GM19239 (cell line): ENCODE measurements at places on chromosomes 1 and 21.

- DNase-seq: no peak
Measured at GRCh38 chr1:73500154-73500553, 697.8 kb downstream of the LRRIQ3 start.

DNA sequence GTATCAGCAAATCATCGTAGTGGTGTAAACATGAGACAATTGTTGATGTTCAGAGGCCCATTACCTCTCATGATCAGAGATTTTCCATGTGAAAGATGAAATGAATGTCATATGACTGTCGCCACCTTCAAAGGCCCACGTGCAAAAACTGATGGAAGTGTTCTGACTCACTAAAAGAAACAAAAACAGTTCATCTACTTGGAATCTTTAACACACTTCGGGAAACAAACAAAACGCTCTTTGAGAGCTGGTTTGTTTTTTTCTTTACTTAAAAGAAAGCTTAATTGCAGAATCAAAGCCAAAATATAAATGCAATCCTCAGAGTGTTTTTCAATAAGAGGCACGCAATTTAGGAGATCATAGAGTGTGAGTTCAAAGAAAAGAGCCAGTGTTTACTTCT, 100.8 kb downstream of the PLPPR4 start:
- no peak for DNase-seq

DNA sequence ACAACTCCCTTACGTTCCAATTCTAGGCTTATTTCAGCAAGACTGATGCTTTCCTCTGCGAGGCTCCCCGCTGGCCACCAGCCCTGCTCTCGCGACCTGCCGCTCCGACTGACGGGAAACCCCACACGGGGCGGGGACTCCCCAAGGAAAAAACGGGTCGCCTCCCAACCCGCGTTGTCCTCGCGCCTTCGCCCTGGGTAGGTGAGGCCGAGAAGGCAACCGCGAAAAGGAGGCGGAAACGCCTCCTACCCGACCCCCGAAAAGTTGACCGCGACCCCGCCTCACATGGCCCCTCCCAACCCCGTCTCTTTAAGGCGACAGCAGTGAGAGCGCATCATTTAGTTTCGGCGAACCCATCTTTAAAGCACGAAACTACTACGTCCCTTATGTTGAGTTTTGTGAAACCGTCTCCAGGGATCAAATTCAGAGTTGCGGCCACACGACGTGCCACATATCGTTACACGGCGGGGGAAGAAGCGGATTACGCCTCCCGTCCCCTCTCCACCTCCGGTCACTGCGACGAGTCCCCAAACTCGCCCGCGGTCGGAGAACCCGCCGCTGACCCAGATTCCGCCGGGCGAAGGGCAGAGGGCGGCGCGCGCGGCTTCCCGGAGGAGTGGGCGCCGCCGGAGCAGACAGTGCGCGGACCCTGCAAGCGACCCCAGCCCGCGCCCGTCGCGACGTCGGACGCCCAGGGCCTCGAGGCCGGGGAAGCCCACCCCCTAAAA, 1.2 kb downstream of the ANP32E start:
- DNase-seq: peak; percentile 45

GRCh38 chr1:230279583-230279945, 146.6 kb downstream of the PGBD5 start:
- DNase-seq: no peak

GRCh38 chr1:109931189-109931731, 20.6 kb downstream of the CSF1 start:
- DNase-seq: no peak

DNA sequence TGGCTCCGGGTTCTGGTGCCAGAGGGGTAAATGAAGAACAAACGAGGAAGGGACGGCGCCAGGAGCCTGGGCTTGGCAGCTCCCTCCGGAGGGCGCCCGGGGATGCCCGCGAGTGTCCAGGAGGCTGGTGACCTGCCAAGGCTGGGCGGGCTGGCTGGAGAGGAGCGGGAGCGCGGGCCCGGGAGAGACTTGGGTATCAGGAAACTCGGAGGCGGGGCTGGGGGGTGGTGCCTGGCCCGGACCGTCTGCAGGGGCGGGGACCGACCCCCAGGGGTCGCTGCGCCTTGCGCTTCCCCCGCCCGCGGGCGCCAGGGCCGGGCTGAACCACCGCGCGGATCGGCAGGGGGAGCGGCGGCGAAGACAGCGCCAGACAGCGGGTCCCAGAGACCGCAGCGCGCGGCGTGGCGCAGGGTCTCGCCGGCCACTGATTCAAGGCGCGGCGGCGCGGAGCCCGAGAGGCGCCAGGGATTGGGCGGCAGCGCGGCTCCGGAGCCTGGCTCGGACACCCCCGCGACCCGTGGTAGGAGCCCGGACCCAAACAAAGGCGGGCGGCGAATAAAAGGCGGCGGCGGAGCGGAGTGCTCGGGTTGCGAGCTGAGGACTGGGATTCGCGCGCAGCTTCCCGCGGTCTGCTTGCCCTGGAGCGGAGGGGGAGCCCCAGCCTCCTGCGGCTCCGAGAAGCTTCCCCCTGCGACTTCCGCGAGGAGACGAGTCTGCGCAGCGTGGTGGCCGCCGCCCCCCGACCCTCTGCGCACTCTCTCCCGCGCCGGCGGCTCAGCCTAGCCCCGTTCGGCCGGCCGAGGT, at the start of gene DISP3:
TSS of gene DISP3 (plus strand) at position 585 of the 804 bp plus-strand sequence. CDS start 21,838 bp downstream, outside the sequence.
- DNase-seq: peak; percentile 92

DNA sequence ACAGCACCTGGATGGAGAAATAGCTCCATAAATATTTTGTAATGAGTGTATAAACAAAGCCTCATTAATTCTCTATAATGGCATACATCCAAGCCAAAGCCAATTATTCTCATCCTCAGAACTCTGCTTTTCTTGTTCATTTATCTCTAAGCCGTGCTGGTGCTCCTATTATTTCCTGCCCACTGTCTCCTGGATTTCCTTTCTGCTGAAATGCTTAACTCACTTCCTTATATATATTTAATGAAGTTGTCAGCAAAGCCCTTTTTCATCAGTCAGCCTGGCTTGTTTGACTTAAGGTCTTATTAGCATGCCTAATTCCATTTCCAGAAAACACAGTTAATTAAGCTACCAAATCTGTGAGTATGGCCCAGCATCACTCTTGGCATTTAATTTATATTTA, 93.4 kb downstream of the SLC25A24 start:
- no peak for DNase-seq

GRCh38 chr1:206793620-206794019, 21.3 kb upstream of the IL10 start:
- no peak for DNase-seq

DNA sequence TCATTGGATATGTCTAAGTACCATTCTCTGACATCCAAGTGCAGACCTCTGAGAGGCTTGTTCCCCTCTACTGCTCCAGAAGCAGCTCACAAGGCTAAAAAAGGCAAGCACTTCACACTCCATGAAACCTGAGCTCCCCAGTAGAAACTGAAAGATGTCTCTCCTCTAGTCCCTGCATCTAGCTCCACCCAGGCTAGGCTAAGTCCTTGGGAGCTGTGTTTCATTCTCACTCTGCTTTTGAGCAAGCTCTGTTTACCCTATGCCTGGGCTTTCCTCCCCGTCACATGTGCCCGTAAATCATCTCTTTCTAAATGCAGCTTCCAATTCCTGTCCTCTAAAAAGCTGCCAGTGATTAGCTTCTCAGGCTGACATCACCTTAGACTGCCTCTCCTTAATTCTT, 39.0 kb downstream of the LRRC71 start:
- DNase-seq: no peak

DNA sequence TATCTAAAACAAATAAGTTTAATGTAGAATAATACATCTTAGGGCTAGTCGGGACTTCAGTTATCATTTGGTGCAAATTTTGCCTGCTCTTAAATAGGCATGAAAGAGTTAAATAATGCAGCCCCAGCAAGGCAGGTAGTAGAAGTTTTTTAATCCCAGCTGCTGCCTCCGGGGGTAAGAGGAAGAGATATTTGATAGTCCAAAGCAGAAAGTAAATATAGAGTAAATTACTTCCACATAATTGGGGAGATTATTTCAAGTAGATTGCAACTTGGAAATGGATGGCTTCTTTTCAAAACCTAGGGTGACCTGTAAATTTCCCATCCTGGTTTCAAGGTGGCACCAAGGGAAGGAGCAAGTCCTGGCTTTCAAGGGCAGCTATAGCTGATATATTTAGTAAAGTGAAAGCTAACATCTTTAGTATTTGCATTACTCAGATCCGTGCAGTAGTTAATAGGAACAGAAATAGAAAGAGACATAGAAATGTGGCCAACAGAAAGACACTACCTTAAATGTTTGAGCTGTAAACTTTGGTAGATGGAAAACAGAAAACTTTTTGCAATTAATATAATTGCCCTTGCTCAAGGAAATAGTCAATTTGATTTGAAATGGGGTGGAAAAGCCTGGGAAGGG, 109.1 kb downstream of the LMO4 start:
- no peak for DNase-seq
